ENCODE measurements at places on chromosomes 7 and 10. TPM values are rescaled to one million over a fixed set of nuclear protein-coding genes. Genes with fewer than 3 reads are reported as not detected.
A peak's percentile ranks its signal among the peaks of the same experiment; 100 is the strongest.

GRCh38 chr10:37680716-37681616 is 176.4 kb downstream of the ZNF248 start:
- no peak overlapping the region for H3K27ac ChIP-seq
- no peaks in the 10 kb centered on the region for H3K27me3 ChIP-seq
- H3K36me3 ChIP-seq, result no peaks in the 10 kb centered on the region
- DNase-seq, result no peak
- H3K4me1 ChIP-seq, result no peaks in the 10 kb centered on the region

The CCL24 gene
- total RNA-seq, result 25.4 TPM

The CFAP58 gene
- total RNA-seq, result not detected

- DNase-seq, result no peak
- no peaks in the 10 kb centered on the region for H3K36me3 ChIP-seq
- no peaks in the 10 kb centered on the region for H3K27me3 ChIP-seq
- no peaks in the 10 kb centered on the region for H3K4me1 ChIP-seq
- H3K27ac ChIP-seq, result no peak overlapping the region
These were observed 422.1 kb downstream of the RPS24 start for GRCh38 chr10:78455811-78456210.

- H3K4me3 ChIP-seq, result no peak overlapping the region
- no peaks in the 10 kb centered on the region for H3K36me3 ChIP-seq
- no peaks in the 10 kb centered on the region for H3K4me1 ChIP-seq
- H3K27ac ChIP-seq, result peak overlapping the region; percentile 42
- no peaks in the 10 kb centered on the region for H3K27me3 ChIP-seq
- DNase-seq, result peak; percentile 31
These were observed 438.3 kb downstream of the RPS24 start for GRCh38 chr10:78471723-78472550.

DNA sequence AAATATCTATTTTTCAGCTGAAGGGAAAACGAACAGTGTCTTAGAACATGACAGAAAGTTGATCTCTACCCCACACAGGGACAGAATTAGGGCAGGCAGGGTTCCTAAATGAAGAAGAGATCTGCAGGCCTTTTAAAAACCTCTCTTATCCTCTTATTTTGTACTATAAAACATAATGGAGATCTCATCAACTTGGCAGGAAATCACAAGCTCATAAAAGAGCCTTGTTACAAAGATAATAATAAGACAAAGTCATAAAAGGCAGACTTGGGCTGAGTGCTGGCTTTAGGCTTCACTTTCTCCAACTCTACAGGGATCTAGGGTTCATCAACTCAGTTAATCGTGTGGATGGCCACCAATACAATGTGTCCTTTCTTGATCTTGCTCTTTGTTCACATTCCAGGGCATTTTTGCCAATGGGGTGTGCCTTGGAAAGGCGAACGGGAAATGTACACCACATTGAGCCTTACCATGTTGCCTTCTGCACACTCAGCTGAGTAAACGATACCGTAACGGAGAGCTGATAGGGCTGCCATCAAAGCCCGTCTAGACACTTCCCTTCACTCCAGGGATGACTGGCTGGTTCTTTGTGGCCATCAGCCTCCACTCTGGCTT is 7.1 kb upstream of the TEX36 start:
- no peaks in the 10 kb centered on the region for H3K27me3 ChIP-seq
- no peak for DNase-seq
- H3K4me1 ChIP-seq, result no peaks in the 10 kb centered on the region
- no peaks in the 10 kb centered on the region for H3K36me3 ChIP-seq
- no peak overlapping the region for H3K27ac ChIP-seq
- no peak overlapping the region for H3K4me3 ChIP-seq

The VIM gene
- total RNA-seq, result 528 TPM

The ASB10 gene
- not detected for total RNA-seq

The KCNIP2 gene
- total RNA-seq, result 11.6 TPM

The POM121L12 gene
- total RNA-seq, result not detected

GRCh38 chr7:92608380-92609322 is 18.5 kb upstream of the FAM133B start:
- H3K4me3 ChIP-seq, result no peak overlapping the region
- peak; percentile 48 for DNase-seq
- no peaks in the 10 kb centered on the region for H3K4me1 ChIP-seq
- H3K36me3 ChIP-seq, result no peaks in the 10 kb centered on the region

- no peak for DNase-seq
- no peak overlapping the region for H3K27ac ChIP-seq
- H3K4me1 ChIP-seq, result no peaks in the 10 kb centered on the region
- no peaks in the 10 kb centered on the region for H3K27me3 ChIP-seq
These were observed 719.5 kb downstream of the ZWINT start for GRCh38 chr10:55641601-55642000.

The ADRA2A gene
- 11.6 TPM for total RNA-seq

The GTPBP10 gene
- 21.7 TPM for total RNA-seq

The ADIRF gene
- total RNA-seq, result 605 TPM

GRCh38 chr7:159227433-159227832 is 82.8 kb upstream of the VIPR2 start:
- H3K4me1 ChIP-seq, result no peaks in the 10 kb centered on the region
- H3K4me3 ChIP-seq, result no peak overlapping the region
- no peak overlapping the region for H3K27ac ChIP-seq
- no peaks in the 10 kb centered on the region for H3K36me3 ChIP-seq
- no peaks in the 10 kb centered on the region for H3K27me3 ChIP-seq

The NPC1L1 gene
- not detected for total RNA-seq

DNA sequence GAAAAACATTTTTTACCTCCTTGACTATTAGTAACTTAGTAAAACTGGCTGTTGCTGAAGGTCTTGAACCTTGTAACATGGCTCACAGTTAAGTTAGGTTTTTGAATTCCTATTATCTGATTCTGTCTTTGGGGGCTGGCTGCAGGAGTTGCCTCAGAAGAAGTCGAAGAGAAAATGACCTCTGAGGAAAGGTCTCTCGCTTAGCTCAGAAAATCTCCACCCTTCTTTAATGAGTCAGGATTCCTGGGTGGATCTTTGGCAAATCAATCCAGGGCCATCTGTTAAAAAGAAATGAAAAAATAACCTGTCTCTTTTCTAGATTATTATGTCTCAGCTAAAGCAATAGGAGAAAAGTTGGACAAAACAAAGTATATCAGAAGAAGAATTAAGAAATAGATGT is 267.8 kb upstream of the SEMA3C start:
- H3K27ac ChIP-seq, result no peak overlapping the region
- no peaks in the 10 kb centered on the region for H3K4me1 ChIP-seq
- DNase-seq, result no peak
- no peak overlapping the region for H3K4me3 ChIP-seq

DNA sequence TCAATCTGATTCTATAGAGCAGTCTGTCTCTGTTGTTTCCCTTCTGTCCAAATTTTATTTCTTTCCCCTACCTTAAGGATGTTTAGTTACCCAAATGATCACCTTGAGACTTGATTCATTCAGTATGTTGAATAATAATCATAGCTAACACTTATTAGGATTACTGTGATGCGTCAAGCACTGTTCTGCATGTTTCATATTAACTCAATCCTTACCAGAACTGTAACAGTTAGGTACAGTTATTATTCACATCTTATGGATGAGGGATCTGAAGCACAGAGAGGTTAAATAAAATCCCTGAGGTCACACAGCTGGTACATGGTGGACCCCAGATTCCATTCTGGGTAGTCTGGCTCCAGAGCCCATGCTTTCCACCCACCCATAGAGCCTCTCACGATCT is 97.9 kb upstream of the SAMD8 start:
- no peaks in the 10 kb centered on the region for H3K27me3 ChIP-seq
- no peaks in the 10 kb centered on the region for H3K4me1 ChIP-seq
- H3K27ac ChIP-seq, result no peak overlapping the region
- H3K36me3 ChIP-seq, result peaks cover 3% of the 10 kb centered on the region
- no peak for DNase-seq

The MYL7 gene
- not detected for total RNA-seq

The FXYD4 gene
- not detected for total RNA-seq

DNA sequence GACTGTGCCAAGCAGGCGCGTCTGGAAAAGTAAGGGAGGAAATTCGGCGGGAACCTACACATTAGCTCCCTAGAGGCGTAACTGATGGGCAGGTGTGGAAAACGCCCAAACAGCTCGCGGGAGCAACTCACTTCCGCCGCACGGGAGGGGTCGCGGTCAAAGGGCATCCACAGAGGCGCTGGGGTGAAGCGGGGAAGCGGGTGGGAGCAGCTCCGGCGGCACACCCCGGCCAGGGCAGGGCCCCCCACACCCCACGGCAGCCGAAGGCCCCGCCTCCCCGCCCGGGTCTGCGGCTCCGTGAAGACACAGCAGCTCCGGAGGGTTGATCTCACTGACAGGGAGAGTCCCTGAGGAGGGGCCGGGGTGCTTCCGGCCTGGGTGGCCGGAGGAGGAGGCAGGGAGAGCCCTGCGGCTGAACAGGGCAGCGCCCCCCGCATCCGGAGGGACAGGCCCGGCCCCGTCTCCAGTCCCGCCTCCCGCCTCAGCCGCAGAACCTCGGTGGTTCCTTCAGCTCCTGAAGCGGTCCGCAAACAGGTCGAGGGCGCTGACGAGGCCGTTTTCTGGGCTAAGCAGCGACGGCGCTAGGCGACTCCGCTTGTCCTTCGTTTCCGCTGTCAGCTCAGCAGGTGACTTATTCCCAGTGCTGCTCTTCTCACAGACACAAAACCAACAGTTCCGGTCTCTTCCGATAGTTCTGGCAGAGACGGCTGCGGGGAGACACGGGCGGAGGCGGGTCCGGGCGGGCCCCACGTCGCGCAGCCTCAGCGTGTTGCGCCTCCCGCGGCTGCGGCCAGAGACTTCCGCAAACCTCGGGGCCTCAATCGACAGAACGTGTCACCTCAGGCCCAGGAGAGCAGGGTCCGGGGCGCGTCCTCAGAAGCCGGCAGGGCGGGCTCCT is 276.1 kb downstream of the DNAJB6 start:
- peak overlapping the region; percentile 67 for H3K27ac ChIP-seq
- H3K27me3 ChIP-seq, result no peaks in the 10 kb centered on the region
- no peaks in the 10 kb centered on the region for H3K4me1 ChIP-seq
- DNase-seq, result no peak

The LBX1 gene
- not detected for total RNA-seq

DNA sequence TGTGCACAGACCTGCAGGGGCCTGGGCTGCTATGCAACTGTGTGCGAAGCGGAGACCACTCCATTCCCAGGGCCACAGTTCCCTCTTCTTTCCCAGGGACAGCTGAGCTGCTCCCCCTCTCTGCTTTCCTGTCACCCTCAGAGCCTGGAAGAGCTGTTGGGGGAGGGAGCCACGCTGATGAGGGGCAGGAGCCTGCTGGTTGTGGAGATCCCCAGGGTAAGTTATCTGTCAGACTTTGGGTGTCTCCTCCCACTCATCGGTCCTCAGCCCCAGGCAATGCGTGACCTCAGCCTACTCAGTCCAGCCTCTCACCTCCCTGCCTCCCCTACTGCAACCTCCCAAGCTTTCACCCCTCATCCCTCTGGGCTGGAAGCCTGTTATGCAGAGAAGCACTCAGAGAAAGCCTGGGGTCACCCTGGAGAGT is 53.5 kb downstream of the ZNF467 start:
- no peak overlapping the region for H3K27ac ChIP-seq
- peaks cover 11% of the 10 kb centered on the region for H3K4me1 ChIP-seq
- no peak overlapping the region for H3K4me3 ChIP-seq
- no peaks in the 10 kb centered on the region for H3K36me3 ChIP-seq

- H3K27me3 ChIP-seq, result no peaks in the 10 kb centered on the region
- H3K27ac ChIP-seq, result no peak overlapping the region
- DNase-seq, result no peak
- no peak overlapping the region for H3K4me3 ChIP-seq
These were observed 536.5 kb downstream of the TNS3 start for GRCh38 chr7:47045207-47046051.

The PDE6C gene
- not detected for total RNA-seq

DNA sequence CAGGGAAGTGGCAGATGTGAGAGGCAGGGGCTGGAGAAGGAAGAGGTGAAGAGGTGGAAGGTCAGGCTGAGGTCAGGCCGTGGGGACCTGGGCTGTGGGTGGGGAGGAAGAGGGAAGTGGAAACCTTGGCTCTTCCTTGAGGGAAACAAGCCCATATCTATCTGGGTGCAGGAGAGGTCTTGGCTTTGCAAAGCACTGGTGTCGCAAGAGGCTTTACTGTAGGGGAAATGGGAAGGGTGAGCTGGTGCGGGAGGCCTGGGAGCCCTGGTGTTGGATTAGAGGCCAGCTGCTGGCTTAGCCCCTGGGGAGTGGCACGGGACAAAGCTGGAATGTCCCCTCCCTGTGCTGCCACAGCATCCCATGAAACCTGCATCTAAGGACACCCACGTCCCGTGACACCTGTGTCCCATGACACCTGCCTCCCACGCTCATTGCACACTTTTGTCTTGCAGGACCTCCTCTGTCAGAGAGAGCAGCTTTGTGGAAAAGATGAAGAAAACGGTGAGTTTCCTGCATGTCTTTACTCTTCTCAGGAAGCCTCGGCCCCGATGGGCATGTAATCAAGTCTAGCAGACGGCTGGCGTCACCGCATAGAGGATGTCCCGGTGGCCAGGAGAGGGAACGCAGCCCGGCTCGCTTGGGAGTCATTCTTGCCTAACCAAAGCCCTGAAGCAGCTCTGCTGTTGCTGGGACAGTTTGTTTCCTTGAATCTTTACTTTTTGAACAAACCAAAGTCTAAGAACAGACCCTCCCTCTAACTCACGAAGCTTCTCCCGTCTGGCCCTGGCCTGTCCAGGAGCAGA is 22.2 kb downstream of the TMEM120A start:
- H3K4me3 ChIP-seq, result no peak overlapping the region
- no peaks in the 10 kb centered on the region for H3K4me1 ChIP-seq
- DNase-seq, result no peak
- H3K36me3 ChIP-seq, result peaks cover 44% of the 10 kb centered on the region
- no peaks in the 10 kb centered on the region for H3K27me3 ChIP-seq

The EGFR gene
- total RNA-seq, result 61.1 TPM

The SH2D4B gene
- not detected for total RNA-seq

GRCh38 chr10:97072851-97073665 is 112.7 kb downstream of the SLIT1 start:
- peak; percentile 75 for DNase-seq
- H3K4me1 ChIP-seq, result no peaks in the 10 kb centered on the region
- no peak overlapping the region for H3K27ac ChIP-seq
- no peaks in the 10 kb centered on the region for H3K27me3 ChIP-seq
- H3K4me3 ChIP-seq, result no peak overlapping the region

DNA sequence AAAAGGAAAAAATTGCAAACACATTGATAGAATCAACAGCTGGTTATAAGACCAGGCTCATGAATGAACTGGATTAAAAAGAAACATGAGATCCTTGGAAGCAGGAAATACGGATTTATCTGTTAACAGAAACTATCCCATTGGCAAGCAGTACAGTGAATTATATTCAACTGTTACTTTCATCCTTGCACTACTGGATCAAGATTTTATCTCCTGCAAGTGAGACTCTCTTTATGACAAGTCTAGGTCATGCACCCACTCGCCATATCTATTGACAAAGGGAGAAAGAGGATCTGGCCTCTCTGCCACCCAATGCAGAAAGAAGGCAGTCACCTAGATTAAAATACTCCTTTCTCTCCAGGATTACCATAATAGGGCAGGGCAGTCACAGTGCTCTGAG is 41.4 kb downstream of the CSTF2T start:
- H3K36me3 ChIP-seq, result no peaks in the 10 kb centered on the region
- H3K4me3 ChIP-seq, result no peak overlapping the region
- H3K27ac ChIP-seq, result no peak overlapping the region
- no peak for DNase-seq
- no peaks in the 10 kb centered on the region for H3K27me3 ChIP-seq
